ENCODE measurements at places on chromosomes 2 and 18.

DNA sequence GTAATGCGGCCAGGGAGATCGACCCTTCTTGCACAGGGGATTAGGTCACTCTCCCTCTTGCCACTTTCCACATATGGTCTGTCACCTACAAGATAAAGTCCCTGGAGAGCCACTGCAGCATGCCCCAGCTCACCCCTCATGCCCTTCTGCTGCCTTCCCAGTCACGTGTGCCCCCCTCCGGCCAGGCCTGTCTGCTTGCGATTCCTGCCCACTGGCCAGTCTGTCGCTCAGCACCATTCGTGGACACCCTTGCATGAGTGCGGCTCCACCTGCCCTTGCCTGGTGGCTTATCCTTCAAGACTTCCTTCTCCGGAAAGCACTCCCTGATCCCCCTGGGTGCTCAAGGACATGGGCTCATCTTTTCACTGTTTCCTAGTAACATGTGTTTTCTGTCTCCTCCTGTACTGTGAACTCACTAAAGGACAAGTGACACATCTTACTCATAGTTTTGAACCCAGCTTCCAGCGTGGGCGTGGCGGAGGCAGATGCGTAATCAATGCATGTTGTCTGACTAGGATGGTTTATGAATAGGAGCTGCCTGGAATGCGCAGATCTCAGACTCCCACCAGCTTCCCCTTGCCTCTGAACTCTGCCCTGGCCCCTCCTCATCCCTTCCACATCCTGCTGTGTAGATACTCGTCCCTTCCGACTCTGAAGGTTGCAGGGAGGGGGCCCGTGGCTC, 7.8 kb upstream of the NT5DC4 start:
- DNase-seq, result no peak

- no peak for DNase-seq
Observed at GRCh38 chr2:72815655-72816278, 10.1 kb downstream of the EXOC6B start.

DNA sequence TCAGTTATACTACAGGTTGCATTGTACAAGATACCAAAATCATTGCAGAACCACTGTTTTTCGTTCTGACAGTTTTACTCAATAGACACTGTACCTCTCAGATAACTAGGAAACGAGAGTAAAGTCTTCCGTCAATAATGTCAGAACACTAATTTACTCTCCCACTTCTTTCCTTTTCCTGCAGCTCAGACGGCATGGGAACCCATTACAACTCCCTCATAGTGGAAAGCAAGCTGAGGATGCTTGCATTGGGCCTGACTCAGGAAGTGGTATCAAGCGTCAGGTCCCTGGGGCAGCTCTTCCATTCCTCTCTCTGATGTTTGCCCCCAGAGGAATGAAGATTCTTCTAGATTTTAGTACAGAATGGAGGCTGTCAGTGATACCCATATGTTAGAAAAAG, 23.9 kb upstream of the FHL2 start:
- DNase-seq, result no peak

- no peak for DNase-seq
Observed at GRCh38 chr18:13520306-13520705, 206.1 kb downstream of the FAM210A start.

GRCh38 chr18:49880661-49881060, 67.3 kb upstream of the ACAA2 start:
- no peak for DNase-seq
